ENCODE measurements at places on chromosomes 1 and 21.

DNA sequence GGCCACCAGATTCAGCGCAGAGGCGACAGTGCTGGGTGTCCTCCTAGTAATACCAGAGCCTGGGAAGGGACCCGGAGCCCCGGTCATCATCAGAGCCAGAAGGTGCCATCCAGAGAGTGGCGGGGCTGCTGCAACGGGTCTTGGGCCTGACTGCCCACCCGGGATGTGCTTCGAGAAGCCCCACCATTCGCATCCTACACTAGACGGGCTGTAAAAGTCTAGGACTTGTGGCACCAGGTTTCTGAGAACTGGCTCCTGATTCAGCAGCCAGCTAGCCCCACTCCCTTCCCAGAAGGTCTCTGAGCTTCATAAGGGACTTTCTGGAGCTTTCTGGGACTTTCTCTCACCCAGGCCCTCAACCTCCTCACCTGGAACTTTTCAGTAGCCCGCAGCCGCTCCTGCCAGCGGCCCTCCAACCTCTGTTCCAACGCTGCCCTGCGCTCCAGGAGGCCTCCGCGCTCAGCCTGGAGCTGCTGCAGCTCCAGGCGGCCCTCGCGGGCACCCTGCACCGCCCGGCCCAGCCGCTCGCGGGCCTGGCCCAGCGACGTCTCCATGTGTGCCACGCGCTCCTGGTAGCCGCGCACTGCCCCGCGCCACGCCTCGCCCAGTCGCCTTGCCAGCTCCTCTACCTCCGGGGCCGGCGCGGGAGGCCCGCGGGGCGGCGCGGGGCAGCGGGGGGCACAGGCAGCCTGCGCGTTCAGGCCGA lies 940 bp downstream of the NES start:
- no peak for DNase-seq

DNA sequence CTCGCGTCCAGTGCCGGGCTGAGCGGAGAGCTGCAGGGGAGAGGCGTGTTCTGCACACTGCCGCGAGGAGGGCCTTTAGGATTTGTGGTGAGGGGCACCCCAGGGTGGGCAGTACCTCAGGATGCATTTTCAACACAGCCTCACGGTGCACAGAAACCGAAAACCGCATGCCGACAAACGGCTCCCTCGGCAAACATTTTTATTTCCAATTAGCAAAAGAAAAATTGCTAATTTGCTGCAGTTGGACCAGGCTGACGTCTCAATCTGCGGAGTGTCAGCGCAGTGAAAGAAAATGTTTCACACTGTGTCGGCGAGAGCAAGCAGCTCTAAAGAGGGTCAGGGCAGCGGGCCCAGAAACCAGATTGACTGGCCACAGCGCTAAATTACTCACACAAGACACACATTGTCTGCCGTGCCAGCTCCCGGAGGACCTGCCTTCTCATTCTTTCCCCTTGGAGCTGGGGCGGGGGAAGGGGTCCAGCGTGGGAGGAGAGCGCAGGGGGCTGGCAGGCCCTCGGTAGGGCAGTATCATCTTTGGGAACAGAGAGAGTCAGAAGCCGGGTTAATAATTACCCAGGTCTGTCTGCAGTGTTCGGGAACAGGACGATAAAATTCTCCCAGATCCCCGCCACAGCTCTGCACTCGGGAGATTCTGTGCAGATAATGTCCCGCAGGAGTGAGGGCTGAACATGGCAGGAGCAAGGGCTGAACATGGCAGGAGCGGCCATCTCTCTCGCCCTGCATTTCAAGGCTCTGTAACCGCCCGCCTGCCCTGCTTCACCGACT lies 150.2 kb downstream of the PRDM16 start:
- DNase-seq = no peak

- DNase-seq = no peak
Observed at GRCh38 chr1:38014171-38014570, 1.6 kb downstream of the UTP11 start.

DNA sequence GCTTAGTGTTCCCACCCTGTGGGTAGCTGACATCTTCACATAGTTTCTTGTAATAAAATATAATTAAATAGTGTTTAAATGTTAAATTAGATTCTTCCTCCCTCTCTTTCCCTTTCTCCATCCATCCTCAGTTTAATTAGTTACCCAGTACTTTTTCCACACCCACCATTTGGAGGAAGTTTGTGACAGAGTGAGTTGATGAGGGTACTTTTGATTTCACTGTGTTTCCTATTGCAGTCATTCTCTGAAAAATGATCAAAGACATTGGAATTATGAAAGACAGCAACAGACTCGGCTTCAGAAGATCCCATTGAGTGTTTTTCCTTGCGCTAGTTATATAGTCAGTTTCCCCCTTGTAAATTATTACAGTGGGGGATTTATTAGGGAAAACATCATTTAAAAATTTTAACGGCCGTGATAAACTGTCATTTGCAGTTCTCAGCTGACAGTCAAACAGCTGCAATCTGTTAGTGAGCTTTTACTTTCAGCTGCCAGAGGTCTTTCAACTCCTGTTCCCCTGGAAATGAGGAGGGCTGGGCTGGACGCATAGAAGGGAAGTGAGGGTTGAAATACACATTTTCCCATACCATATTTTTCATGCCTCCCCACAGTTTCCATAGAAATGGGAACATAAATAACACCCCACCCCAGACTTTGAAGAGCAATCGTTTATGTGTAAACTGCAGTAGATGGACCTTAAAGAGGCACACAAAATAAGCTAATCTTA lies 61.3 kb upstream of the CACYBP start:
- DNase-seq = no peak

- no peak for DNase-seq
Observed at GRCh38 chr21:16538936-16539440, 809.2 kb downstream of the USP25 start.

DNA sequence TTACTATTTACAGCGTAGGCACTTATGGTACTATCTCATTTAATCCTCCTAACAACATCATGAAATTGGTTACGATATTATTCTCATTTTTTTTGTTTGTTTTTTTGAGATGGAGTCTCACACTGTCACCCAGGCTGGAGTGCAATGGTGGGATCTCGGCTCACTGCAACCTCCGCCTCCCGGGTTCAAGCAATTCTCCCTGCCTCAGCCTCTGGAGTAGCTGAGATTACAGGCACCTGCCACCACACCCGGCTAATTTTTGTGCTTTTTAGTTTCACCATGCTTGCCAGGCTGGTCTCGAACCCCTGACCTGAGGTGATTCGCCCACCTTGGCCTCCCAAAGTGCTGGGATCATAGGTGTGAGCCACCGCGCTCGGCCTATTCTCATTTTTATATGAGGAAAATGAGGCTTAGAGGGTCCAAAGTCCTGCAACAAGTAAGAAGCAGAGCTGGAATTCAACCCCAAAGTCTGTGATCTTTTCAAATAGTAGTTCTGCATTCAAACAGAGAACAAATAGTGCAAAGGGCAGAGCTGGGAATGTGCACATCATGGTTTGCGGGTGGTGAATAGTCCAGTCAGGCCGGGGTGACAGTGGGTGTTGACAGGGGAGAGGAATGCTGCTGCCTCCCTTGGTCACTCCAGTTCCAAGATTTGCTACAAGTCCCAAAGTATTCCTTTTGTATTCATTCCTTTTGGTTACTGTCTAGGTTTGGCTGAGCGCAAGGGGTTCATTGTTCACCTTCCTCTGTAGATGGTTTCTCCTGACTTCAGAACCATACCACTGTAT lies 4.6 kb downstream of the PRUNE1 start:
- no peak for DNase-seq

DNA sequence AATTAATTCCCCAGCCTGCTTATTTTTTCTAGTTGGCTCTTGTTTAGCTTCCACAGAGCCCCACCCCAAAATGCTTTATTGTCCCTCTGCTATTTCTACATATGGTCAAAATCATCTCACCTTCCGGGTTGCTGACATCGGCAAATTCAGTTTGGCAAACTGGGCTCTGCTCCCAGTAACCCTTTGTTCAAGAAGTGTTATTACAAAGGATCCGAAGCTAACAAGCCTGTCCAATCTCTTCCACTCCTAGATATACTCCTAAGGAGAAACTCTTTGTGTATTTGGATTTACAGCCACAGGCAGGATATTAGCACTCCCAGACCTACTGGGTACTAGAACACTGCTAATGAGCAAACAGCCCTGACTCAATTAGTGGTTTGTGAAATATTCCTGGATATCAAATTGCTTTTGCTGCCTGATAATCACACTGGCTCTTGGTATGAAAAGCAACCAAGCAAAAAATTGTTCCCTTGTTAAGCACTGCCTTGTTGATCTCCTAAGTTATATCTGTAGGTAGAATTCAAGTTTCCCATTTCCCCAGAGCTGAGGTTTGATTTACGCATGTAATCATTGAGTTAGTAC lies 4.0 kb downstream of the JUN start:
- DNase-seq = no peak

- DNase-seq = no peak
Observed at GRCh38 chr1:31564606-31564989, 11.7 kb upstream of the TINAGL1 start.

DNA sequence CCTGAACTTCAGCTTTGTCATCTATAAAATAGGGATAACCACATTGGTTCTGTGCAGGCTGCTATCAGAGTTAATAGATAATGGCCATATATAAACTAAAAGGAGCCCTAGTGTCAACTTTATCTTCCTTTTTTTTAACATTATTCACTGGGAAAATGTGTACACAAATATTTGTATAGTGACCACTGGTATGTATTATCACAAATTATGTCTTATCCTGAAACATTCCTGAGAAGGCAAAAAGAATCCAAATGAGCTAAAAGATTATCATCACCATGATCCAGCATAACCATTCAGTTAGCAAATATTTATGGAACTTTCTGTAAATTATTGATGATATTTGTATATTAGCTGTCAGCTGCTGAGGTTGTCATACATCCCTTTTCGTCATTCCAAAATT lies 16.6 kb downstream of the ANGPTL3 start:
- no peak for DNase-seq

DNA sequence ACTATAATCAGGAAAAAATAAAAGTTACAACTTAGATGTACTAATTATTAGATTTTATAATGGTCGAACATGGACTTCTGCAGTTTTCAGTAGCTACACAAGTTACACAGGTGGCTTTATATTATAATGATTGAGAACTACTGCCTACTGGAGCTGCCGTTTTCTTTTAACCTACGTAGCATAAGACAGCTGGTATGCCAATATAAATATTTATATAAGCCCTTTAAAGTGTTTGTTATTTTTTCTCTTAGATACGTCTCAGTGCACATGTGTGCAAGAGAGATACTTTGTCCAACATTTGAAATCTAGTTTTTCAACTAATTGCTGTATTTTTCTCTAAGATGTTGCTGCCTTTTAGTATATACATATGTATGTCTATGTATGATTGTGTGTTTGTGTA lies 42.4 kb downstream of the PDC start:
- DNase-seq = no peak

- DNase-seq = no peak
Observed at GRCh38 chr1:22848405-22848804, 124.3 kb downstream of the LACTBL1 start.

GRCh38 chr1:209364716-209365115 lies 218.8 kb upstream of the CAMK1G start:
- no peak for DNase-seq

DNA sequence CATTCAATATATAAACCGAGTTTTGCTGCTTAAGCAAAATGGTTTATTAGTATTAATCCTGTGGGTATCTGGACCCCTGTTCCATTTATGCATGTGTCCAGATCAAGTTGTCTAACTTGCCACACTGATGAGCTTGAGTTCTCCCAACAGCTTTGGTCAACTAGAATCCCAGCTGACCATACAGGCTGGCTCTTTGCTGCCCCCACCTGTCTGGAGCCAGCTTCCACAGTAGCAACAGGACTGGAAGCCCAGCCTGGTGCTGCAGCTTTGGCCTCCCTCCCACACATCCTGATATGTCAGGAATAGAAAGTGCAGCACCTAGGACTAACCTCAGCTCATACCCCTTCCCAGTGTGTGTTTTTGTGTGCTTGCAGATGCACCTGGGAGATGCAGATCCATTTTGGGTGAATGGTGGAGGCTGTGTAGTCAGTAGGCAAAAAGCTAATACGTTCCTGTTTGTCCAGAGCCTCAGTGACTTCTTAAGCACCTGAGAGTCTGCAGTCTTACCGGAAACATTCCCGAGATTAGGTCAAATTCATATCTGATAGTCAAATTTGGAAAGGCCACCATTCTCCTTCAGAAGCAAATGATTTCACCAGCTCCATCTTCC lies 40.9 kb upstream of the BEND5 start:
- no peak for DNase-seq

GRCh38 chr1:2108213-2108876 lies 58.1 kb downstream of the PRKCZ start:
- no peak for DNase-seq

GRCh38 chr1:162008799-162009198 lies 14.9 kb downstream of the OLFML2B start:
- no peak for DNase-seq

- no peak for DNase-seq
Observed at GRCh38 chr21:17823846-17824245, 4.7 kb upstream of the C21orf91 start.

DNA sequence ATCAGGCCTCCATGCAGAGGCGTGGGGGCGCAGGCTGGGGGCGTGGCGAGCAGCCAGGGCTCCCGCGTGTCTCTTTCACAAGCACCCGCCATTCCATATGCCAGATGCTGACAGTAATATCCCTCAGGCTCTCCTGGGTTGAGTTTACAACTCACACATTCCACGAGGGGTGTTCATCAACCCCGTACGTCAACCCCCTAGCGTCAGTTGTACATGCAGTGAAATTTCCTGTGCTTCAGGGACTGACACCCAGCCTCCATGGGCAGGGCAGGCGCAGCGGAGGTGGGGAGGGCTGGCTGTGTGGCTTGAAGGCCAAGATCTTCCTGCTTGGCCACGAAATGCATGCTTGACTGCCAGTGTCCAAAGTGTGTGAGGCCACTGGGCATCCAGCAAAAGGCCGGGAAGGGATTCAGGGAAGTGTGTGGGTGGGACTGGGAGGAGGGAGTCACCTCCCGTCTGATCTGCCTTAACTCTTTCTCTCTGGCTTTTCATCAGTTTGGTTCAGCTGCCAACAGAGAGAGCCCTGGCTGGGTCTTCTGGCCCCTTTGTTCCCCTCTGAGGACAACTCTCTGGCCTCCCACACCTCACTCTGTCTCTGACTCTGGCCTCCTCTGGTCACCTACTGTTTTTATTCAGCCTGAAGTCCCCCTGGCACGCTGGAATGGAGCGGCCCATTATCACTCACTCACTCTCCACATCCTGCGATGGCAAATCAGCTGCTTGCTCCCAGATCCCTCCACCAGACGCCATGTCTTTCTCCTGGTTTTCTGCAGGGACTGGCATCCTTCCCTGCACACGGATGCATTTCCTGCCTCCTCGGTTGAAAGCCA lies 33.8 kb downstream of the CLIC6 start:
- DNase-seq = no peak

DNA sequence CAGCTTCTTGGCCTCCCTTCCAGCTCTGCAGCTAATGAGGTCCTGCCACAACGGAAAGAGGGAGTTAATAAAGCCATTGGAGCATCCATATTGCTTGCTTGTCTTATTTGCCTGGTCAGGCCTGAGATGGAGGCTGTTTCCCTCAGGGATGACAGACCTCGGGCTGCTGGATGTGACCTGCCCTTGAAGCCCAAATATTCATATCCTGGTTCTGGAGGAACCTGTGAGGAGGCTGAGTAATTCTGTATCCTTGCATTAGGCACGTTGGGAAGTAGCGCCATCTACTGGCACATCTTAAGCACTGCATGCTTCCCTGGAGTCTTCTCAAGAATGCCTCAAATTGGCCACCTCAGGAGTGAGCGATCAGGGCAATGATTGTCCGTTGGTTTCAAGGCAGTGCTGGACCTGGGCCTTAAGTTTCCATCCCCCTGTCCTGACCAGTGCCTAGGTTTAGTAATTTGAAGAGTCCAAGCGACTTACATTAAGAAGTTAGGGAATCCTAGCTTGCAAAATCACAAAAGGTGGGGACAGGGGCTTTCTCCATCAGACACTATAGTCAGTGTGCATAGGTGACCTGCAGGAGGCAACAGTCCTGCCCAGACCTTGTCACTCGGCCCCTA lies 13.8 kb upstream of the NASP start:
- peak; percentile 43 for DNase-seq

- DNase-seq = no peak
Observed at GRCh38 chr1:25718732-25719131, 81.3 kb upstream of the SELENON start.
